ENCODE measurements at places on chromosomes 16 and 17.
A peak's percentile ranks its signal among the peaks of the same experiment; 100 is the strongest.

- DNase-seq: no peak
These were observed 178.2 kb downstream of the CHD9 start for GRCh38 chr16:53232826-53233529.

GRCh38 chr17:80352991-80353665 is 61.8 kb upstream of the ENDOV start:
- DNase-seq: no peak

- DNase-seq: peak; percentile 87
These were observed 67.6 kb downstream of the CDH13 start for GRCh38 chr16:82694239-82694874.

- DNase-seq: peak; percentile 53
These were observed 13.8 kb downstream of the CTRL start for GRCh38 chr16:67917852-67918236.

DNA sequence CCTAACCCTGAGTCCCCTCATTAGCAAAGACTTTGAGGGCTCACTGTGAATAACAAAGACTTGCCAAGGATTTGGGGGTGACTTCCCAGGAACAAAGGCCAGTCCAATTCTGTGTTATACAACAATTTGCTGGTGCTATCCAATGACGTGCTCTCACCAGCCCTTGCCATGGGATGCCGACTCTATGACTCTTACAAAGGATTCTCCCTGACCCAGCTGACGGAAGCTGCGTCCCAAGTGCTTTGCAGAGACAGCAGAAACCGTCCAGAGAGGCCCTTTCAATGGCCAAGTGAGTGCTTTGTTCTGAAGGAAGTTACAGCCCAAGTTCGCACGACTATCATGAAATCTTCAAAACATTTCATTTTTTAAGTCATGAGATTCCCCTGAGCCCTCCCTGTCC is 345.3 kb upstream of the TNRC6C start:
- no peak for DNase-seq

GRCh38 chr17:35099908-35100307 is 19.8 kb downstream of the RAD51D start:
- no peak for DNase-seq

DNA sequence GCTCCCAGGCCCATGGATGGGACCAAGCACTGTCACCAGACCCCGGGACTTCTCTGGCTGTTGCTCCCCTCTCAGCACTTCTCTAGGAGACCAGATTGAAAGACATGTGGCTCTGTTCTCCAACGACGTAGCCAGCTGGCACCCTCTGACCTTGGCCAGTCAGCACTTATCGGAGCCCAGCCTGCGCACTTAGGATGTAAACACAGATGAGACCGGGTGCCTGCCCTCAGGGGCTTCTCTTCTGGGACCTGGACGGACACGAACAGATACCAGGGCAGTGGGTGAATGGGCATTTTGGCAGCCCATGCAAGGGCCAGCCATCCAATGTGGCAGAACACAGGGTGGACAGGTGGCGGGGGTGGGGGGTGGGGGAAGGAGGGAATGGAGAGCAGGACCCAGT is 6.6 kb downstream of the ZDHHC1 start:
- DNase-seq: no peak

DNA sequence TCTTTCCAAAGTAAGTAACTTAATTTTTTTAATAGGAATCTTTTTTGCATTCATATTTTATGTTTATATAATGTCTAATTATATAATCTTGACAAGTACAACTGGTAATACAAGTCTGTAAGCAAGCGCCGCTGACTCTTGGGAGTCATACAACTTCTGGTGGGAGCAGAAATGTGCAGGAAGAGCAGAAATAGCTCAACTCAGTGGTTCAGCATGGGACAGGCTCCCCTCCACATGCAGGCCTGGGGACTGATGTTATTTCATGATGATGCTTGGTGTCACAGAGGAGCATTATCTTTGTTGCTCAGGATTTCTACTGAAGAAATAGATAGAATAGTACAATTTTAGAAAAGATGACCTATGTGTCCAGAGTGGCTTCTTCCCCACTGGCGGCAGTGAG is 10.7 kb downstream of the UQCRC2 start:
- DNase-seq: no peak

DNA sequence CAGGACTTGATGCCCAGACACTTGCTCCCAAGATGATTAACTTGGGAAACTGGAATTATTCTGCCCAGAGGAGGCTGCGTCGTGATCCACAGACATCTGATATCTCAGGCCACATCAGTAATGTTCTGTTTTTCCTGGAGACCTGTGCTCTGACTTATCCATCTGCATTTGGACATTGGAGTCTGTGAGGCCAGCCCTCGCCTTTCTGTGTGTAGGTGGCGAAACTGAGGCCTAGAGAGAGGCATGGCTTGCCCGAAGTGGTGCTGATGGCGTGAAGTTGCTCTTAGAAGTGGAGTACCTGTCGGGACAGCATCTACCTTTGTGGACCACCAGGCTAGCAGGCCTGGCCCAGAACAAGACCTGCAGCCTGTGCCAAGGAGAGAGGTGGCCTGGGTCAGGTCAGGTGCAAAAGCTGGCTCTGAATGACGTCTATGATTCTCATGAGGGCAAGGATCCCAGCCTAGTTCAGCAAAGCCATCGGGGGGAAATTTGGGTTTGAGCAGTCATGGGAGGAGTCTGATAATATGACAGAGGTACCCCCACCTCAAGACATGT is 186.8 kb upstream of the ZNF469 start:
- DNase-seq: no peak

DNA sequence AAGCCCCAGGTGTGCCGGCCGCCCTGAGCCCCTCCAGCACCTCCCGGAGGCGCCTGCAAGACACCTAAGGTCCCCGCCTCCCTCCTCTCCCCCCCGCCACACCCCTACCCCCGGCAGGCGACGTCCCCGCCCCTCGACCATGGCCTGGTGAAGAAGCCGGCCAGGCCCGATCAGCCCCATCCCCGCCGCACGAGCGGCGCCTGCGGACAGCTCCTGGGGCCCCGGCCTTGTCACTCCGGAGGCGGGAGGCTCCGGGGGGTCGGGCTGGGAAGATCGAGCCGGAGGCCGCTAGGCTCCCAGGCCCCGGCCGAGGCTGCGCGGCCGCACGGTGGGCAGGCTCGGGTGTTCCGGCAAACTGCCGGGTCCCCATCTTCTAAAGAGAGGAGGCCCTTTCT is 405 bp upstream of the ACE start:
- no peak for DNase-seq

GRCh38 chr17:64200080-64201032 is 62.7 kb downstream of the TEX2 start:
- DNase-seq: no peak

GRCh38 chr16:67922740-67923139 is 8.9 kb downstream of the CTRL start:
- DNase-seq: no peak

DNA sequence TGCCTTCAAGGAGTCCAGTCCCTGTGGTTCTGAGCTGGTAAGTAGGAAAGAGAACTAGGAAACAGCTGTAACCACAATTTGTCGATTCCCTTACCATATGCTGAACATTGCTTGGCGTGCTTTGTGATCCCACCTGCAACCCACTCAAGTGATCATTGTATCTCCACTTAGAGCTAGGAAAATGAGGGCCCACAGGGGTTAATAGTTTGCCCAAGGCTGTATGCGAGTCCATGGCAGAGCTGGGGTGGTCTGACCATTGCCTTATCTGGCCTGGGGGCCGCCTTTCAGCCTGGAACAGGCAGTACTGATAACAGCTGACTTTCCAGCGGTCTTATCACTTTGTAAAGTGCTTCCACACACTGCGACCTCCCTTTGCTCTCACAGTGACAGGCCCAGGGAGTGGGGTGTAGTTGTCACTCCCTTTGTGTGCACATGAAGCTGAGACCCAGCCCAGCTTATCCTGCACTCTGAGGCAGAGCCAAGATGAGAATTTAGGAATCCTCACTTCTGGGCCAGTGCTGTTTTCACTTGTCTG is 9.8 kb downstream of the MYL4 start:
- no peak for DNase-seq

DNA sequence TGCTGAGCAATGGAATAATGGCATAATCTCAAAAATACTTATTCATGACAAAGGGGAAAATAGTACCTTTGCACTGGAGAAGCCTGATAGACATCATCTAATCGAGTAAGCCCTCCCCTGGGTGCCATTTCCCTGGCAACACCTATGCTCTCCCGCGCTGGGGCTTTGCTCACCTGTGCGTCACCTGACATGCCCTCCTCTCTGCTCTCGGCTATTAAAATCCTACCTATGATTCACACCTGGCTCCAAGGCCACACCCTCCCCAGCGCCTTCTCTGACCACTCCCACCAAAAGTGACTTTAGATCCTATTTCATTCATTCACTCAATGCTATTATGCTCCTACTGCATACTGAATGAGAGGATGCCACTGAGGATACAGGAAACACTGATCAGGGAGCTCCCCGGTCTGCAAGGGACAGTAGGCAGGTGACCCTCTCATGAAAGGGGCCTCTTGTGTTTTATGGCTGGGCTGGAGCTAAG is 83.9 kb downstream of the NT5M start:
- no peak for DNase-seq
